ENCODE measurements at places on chromosomes 16 and 17. TPM values are rescaled to one million over a fixed set of nuclear protein-coding genes. Genes with fewer than 3 reads are reported as not detected.

The ABCA9 gene
- total RNA-seq = not detected

The KRT33B gene
- 0.21 TPM for total RNA-seq

The TEX19 gene
- total RNA-seq = 0.34 TPM

The GFAP gene
- not detected for total RNA-seq

The SPNS2 gene
- total RNA-seq = not detected

The ITPRIPL2 gene
- total RNA-seq = 34.0 TPM

The NAGLU gene
- total RNA-seq = 16.2 TPM

The G6PC1 gene
- total RNA-seq = not detected

The HIGD1B gene
- not detected for total RNA-seq

The HEATR9 gene
- not detected for total RNA-seq

Data from SJSA1 (cell line).